ENCODE measurements at places on chromosomes 7 and 10. TPM values are rescaled to one million over a fixed set of nuclear protein-coding genes. Genes with fewer than 3 reads are reported as not detected.

DNA sequence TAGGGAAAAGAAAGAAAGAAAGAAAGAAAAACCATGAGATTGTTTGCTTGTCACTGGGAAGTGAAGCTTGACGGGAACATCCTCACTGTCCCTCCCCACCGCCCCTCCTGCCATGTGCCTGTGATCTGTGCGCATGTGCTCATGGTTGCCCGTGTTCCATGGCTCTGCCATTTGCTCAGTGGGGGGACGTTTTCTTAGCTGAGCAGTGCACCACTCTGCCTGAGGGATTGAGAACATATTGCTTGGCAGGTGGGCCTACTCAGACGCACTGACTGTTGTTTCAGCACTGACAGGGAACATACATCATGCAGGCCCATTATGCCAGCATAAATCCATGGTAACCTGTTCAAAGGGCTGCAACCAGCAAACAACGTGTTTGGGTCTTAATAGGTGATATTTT lies 747.9 kb upstream of the GALNT17 start:
- no peak overlapping the region for H3K4me3 ChIP-seq
- DNase-seq, result no peak
- no peaks in the 10 kb centered on the region for H3K27me3 ChIP-seq

DNA sequence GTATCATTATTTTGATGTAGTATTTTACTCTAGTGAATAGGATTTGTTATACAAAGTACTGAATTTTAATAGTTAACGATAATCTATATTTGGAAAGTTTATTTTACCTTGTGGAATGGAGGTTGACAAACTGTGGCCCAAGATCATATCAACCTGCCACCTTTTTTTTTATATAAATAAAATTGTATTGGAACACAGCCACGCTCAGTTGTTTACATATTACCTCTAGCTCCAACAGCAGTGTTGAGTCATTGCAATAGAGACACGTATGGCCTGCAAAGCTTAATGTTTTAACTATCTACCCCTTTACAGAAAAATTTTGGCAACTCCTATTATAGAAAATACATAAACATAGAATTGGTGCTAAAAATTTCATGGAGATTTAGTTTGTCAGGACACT lies 239.3 kb downstream of the THSD7A start:
- no peak overlapping the region for H3K4me3 ChIP-seq
- H3K27me3 ChIP-seq, result no peaks in the 10 kb centered on the region
- H3K27ac ChIP-seq, result no peak overlapping the region
- DNase-seq, result no peak
- H3K4me1 ChIP-seq, result peaks cover 14% of the 10 kb centered on the region

The MCM10 gene
- 89.3 TPM for total RNA-seq

GRCh38 chr7:117019287-117019686 lies 66.0 kb downstream of the ST7 start:
- H3K4me3 ChIP-seq, result no peak overlapping the region
- H3K27ac ChIP-seq, result no peak overlapping the region
- H3K4me1 ChIP-seq, result peaks cover 33% of the 10 kb centered on the region
- H3K27me3 ChIP-seq, result no peaks in the 10 kb centered on the region

DNA sequence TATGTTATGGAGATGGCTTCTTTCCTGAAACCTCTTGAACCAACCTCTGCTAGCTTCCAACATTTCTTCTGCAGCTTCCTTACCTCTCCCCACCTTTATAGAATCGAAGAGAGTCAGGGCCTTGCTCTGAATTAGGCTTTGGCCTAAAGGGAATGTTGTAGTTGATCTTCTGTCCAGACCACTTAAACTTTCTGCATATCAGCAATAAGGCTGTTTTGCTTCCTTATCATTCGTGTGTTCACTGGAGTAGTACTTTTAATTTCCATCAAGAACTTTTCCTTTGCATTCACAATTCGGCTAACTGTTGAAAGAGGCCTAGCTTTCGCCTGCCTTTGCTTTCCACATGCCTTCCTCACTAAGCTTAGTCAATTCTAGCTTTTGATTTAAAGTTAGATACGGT lies 48.0 kb downstream of the KLHDC10 start:
- no peaks in the 10 kb centered on the region for H3K27me3 ChIP-seq
- no peak overlapping the region for H3K4me3 ChIP-seq
- peaks cover 7% of the 10 kb centered on the region for H3K36me3 ChIP-seq
- no peak overlapping the region for H3K27ac ChIP-seq
- no peaks in the 10 kb centered on the region for H3K4me1 ChIP-seq

- no peak overlapping the region for H3K4me3 ChIP-seq
- no peak for DNase-seq
- H3K36me3 ChIP-seq, result no peaks in the 10 kb centered on the region
- no peak overlapping the region for H3K27ac ChIP-seq
- H3K27me3 ChIP-seq, result peaks cover 44% of the 10 kb centered on the region
Measured at GRCh38 chr7:159136442-159136841, 8.2 kb downstream of the VIPR2 start.

DNA sequence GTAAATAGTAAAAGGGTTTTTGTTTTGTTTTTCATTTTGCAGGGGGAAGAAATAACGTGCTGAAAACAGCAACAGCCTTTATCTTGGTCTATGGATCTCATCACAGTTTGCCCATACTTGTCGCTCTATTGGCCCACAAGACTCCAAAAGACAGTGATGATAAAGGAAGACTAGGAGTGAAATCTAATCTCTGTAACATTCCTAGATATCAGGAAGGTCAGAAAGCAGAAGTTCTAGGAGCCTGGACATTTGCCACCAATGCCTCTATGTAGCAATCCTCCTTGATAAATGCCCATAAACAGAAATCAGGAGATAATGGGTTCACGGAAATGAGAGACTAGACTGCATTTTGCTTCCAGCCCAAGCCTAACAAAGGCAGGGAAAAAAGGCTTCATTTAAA lies 8.9 kb downstream of the CUBN start:
- no peak for DNase-seq
- H3K4me1 ChIP-seq, result no peaks in the 10 kb centered on the region
- H3K4me3 ChIP-seq, result no peak overlapping the region
- H3K27ac ChIP-seq, result no peak overlapping the region

The ADCYAP1R1 gene
- total RNA-seq, result 0.11 TPM

The TRRAP gene
- total RNA-seq, result 50.2 TPM

GRCh38 chr7:115678086-115678982 lies 352.2 kb downstream of the TFEC start:
- H3K4me1 ChIP-seq, result peaks cover 34% of the 10 kb centered on the region
- H3K4me3 ChIP-seq, result no peak overlapping the region
- no peak overlapping the region for H3K27ac ChIP-seq
- no peak for DNase-seq
- H3K27me3 ChIP-seq, result no peaks in the 10 kb centered on the region

The NUTM2A gene
- total RNA-seq, result 1.1 TPM

GRCh38 chr10:71588685-71589084 lies 130.9 kb downstream of the C10orf105 start:
- H3K4me3 ChIP-seq, result no peak overlapping the region
- no peaks in the 10 kb centered on the region for H3K36me3 ChIP-seq
- no peak for DNase-seq
- H3K27me3 ChIP-seq, result no peaks in the 10 kb centered on the region

DNA sequence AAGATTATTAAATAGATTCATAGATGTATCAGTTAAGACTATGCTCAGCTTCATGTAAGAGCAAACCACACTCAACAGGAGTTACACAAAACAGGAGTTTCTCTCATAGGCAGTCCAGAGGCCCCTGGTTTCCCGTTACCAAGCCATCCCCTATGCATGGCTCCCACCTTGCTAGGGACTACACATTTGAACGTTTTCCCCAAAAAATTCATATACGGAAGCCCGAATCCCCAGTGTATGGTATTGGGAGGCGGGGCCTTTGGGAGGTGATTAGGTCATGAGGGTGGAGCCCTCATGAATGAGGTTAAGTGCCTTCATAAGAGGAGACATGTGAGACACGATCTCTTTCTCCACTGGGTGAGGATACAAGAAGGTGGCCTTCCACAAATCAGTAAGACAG lies 29.1 kb downstream of the RSU1 start:
- no peak for DNase-seq
- H3K4me3 ChIP-seq, result no peak overlapping the region
- no peak overlapping the region for H3K27ac ChIP-seq
- no peaks in the 10 kb centered on the region for H3K36me3 ChIP-seq
- no peaks in the 10 kb centered on the region for H3K4me1 ChIP-seq

GRCh38 chr10:113947184-113948041 lies 93.0 kb downstream of the NHLRC2 start:
- no peaks in the 10 kb centered on the region for H3K27me3 ChIP-seq
- no peaks in the 10 kb centered on the region for H3K4me1 ChIP-seq
- H3K36me3 ChIP-seq, result no peaks in the 10 kb centered on the region
- H3K4me3 ChIP-seq, result no peak overlapping the region

The ASB13 gene
- 11.9 TPM for total RNA-seq

DNA sequence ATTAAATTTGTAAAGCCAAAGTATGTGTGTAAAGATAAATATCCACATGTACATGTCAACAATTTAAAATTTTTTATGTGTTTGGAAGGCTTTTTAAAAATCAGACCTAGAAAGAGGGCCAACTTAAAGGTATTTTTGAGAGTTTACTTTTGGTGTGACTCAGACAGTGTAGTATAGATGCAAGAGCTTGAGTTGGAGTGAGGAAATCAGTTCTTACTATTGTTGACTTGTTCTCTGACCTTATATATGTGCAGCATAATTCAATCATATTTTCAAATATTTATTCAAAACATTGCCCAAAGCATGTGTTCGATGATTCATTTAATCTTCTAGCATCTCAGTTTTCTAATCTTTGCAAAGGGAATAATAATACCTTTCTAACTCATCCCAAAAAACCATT lies 243.7 kb upstream of the PRKCQ start:
- no peak overlapping the region for H3K27ac ChIP-seq
- no peaks in the 10 kb centered on the region for H3K27me3 ChIP-seq
- H3K4me1 ChIP-seq, result no peaks in the 10 kb centered on the region
- DNase-seq, result no peak
- H3K36me3 ChIP-seq, result no peaks in the 10 kb centered on the region
- H3K4me3 ChIP-seq, result no peak overlapping the region

The GPNMB gene
- total RNA-seq, result 1.0 TPM

GRCh38 chr7:16062269-16062668 lies 359.1 kb downstream of the CRPPA start:
- no peak for DNase-seq
- H3K27ac ChIP-seq, result no peak overlapping the region
- no peak overlapping the region for H3K4me3 ChIP-seq
- no peaks in the 10 kb centered on the region for H3K36me3 ChIP-seq

DNA sequence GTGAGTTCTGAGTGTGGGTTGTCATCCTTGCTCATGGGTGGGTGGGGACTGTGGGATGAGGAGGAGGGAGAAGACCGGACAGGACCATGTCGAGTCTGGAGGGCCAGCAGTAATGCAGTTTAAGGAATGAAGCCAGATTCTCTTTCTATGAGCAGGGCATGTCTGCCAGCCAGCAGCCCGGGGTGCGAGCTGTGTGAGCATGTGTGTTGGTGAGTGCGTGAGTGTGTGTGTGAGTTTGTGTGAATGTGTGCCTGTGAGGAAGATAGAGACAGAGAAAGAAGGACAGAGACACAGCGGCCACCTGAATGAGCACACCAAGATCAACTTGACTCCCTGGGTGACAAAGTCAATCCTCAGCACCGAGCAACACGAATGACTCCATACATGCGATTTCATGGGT lies 52.3 kb downstream of the ADARB2 start:
- no peak for DNase-seq
- H3K4me3 ChIP-seq, result no peak overlapping the region
- no peaks in the 10 kb centered on the region for H3K36me3 ChIP-seq
- no peaks in the 10 kb centered on the region for H3K4me1 ChIP-seq
- H3K27ac ChIP-seq, result no peak overlapping the region

The CUX1 gene
- 53.1 TPM for total RNA-seq

GRCh38 chr10:116418389-116418788 lies 9.3 kb upstream of the PNLIPRP3 start:
- H3K36me3 ChIP-seq, result no peaks in the 10 kb centered on the region
- DNase-seq, result peak; percentile 28
- no peak overlapping the region for H3K4me3 ChIP-seq
- no peaks in the 10 kb centered on the region for H3K4me1 ChIP-seq
- H3K27ac ChIP-seq, result no peak overlapping the region

DNA sequence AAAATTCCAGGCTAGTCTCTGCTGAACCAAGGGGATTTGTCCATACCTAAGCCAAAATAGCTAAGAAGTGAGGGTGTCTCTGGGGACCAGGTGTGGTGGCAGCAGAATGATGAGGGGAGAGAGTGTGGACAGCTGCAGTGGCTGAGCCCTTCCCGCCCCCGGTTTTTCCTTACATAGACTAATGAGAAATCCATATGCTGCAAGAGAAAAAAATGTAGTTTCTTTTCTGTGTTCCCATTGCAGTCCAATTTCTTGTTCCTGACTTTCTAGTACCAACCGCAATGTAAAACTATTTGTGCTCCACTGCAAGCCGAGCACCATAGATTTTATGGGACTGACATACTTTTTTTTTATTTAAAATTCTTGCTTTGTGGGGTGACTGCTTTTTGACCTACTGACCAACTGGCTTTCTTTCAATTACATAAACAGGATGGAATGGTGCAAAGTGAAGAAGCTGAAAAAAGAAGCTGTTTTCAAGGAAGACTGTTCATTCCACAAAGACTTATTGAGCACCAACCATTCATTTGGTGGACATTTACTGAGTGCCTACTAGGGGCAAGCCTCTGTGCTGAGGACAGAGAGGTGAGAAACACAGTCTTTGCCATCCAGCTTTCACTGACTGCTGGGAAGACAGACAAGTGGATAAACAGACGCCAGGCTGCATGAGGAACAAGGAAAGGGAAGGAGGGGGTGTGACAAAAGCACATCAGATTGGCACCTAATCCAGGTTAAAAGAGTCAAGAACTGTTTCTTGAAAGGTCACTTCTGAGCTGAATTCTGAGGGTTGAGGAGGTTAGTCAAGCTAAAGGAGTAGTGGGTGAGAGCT lies 9.8 kb downstream of the CEP41 start:
- H3K27ac ChIP-seq, result no peak overlapping the region
- no peaks in the 10 kb centered on the region for H3K4me1 ChIP-seq
- DNase-seq, result no peak
- no peaks in the 10 kb centered on the region for H3K36me3 ChIP-seq

- no peak overlapping the region for H3K4me3 ChIP-seq
- no peaks in the 10 kb centered on the region for H3K36me3 ChIP-seq
- DNase-seq, result no peak
- peaks cover under 1% of the 10 kb centered on the region for H3K4me1 ChIP-seq
- no peak overlapping the region for H3K27ac ChIP-seq
Measured at GRCh38 chr7:39714447-39715091, 91.2 kb downstream of the RALA start.

The TAS2R5 gene
- total RNA-seq, result 0.43 TPM

GRCh38 chr10:93413252-93413689 lies 68.9 kb downstream of the MYOF start:
- DNase-seq, result peak; percentile 85
- H3K27me3 ChIP-seq, result no peaks in the 10 kb centered on the region
- no peak overlapping the region for H3K4me3 ChIP-seq
- H3K36me3 ChIP-seq, result no peaks in the 10 kb centered on the region

DNA sequence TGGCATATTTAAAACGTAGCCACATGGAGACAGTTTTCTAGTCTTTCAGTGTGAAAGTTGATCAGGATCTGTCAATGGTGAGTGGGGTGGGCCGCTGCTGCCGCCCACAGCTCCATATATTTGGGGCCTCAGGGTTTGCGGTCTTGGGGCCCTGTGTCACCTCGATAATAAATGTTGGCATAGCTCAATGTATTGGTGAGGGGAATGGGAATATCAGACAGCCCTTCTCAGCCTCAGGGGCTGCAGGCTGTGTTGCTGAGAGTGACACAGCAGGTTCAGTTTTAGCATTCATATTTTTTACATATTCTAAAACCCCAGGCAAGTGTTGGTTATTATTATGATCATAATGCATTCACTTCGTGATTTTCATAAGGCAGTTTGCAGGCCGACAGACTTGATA lies 5.3 kb downstream of the CDH23 start:
- no peaks in the 10 kb centered on the region for H3K27me3 ChIP-seq
- DNase-seq, result no peak
- no peaks in the 10 kb centered on the region for H3K36me3 ChIP-seq
- H3K27ac ChIP-seq, result peak overlapping the region; percentile 4
- H3K4me1 ChIP-seq, result peaks cover 20% of the 10 kb centered on the region

The GTPBP4 gene
- total RNA-seq, result 163 TPM

All from A673 (cell line).